ENCODE measurements at places on chromosomes 11 and 22. TPM values are rescaled to one million over a fixed set of nuclear protein-coding genes. Genes with fewer than 3 reads are reported as not detected.

GRCh38 chr11:90223248-90223585 is 368 bp upstream of the CHORDC1 start:
- H3K4me3 ChIP-seq, result peak overlapping the region; percentile 78
- no peak for DNase-seq
- peaks cover 18% of the 10 kb centered on the region for H3K4me1 ChIP-seq
- H3K27ac ChIP-seq, result peak overlapping the region; percentile 93
- H3K27me3 ChIP-seq, result no peaks in the 10 kb centered on the region

DNA sequence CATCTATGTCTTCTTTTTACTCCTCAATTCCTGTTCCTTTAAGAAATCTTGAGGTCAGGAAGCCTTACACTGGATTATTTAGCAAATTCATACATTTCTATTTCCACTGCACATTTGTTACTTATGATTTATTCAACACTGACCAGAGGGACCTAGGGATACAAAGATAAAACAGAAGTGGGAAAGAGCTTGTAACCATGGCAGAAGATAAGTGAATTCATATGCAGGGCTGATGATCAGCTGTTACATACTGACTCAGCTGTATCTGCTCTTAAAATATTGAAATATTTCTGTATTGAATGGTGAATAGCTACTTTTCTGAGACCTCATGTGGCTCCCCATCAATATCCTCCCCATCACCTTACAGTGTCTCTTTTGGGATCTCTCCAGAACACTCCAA is 25.2 kb downstream of the HORMAD2 start:
- H3K4me3 ChIP-seq, result no peak overlapping the region
- no peak overlapping the region for H3K27ac ChIP-seq
- H3K4me1 ChIP-seq, result no peaks in the 10 kb centered on the region
- no peak for DNase-seq
- peaks cover 2% of the 10 kb centered on the region for H3K27me3 ChIP-seq
- no peaks in the 10 kb centered on the region for H3K36me3 ChIP-seq

DNA sequence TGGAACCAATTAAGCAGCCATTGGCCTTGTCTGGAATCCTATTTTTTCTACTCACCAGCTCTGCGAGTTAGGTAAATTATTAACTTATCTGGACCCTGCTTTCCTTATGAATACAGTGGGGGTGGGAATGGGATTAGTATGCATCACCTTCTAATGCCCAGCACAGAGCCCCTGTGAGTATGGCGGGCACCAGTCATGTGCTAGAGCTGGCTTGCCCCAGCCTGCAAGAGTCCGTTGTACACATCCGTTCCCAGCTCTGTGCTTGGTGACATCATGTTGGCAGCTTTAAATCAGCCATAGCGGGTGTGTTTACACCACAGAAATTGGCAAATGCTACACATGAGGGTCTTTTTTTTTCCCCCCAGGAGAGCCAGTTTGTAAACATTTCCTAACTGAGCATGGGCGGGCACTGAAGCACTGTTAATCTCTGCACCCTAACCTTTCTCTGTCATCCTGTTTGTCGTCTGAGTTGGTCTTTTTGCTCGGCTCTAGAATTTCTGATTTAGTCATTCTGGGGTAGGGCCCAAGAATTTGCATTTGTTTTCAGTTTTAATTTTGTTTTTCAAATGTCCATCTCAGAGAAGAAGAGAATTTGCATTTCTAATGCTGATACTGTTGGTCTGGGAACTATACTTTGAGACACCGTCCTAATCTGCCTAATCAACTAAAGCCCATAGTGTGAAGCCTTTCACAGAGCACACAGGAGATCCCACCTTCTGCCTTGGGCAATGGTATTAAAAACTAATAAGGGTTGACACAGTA is 130.3 kb upstream of the TBCEL start:
- no peak overlapping the region for H3K4me3 ChIP-seq
- H3K4me1 ChIP-seq, result no peaks in the 10 kb centered on the region
- no peak for DNase-seq
- H3K27me3 ChIP-seq, result no peaks in the 10 kb centered on the region

DNA sequence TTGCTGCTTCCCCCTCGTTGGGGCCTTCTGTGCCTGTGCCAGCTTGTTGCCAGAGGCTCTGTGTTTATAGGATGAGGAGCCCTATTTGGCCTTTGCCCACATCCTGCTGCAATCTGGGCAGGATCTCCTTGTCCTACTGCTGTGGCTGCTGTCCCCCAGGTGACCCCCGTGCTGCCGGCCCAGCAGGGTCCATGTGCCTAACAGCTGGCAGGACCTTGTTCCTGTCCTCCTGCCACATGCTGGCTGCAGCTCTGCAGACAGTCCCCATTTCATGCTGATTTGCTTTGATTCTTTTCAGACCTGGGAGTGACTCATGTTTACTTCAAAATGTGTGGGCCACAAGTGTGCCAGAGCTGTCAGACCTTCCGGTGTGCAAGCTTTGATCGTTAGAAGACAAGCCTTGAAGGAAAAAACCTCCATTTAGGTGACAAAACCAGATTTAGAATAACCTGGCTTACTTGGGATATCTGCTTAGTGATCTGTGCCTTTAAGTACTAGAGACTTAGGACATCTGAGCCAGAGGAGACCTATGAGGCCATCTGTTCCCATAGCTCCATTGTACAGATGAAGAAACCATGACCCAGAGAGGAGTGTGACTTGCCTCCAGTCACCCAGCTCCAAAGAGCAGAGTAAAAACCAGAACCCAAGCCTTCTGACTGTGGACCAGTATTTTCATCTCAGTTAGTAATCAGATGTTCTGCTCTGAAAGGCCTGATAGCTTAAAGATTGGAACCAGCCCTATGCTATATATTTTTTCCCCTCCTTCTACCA is 11.1 kb downstream of the NAV2 start:
- DNase-seq, result peak; percentile 22
- no peak overlapping the region for H3K4me3 ChIP-seq
- peaks cover 15% of the 10 kb centered on the region for H3K4me1 ChIP-seq
- H3K27me3 ChIP-seq, result no peaks in the 10 kb centered on the region
- peak overlapping the region; percentile 22 for H3K27ac ChIP-seq

GRCh38 chr11:3955299-3955665 is 99.8 kb downstream of the STIM1 start:
- no peak for DNase-seq
- H3K4me1 ChIP-seq, result peaks cover 4% of the 10 kb centered on the region
- no peak overlapping the region for H3K27ac ChIP-seq

DNA sequence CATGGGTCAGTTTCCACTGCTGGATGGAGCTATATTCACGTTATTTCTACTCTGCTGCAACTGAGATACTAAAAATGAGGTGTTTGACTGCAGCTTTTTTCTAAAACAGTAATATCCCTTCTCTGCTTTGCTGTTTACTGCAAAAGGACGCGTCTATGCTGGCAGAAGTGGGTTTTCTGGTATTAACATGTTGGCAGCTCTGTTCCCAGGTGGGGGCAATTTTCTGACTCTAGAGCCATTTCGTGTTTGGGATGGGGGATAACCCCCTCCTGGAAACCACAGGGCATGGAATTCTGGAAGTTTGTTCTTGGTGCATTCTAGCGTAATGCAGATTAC is 4.9 kb downstream of the GRK2 start:
- peaks cover 26% of the 10 kb centered on the region for H3K4me1 ChIP-seq
- H3K27ac ChIP-seq, result no peak overlapping the region
- DNase-seq, result no peak
- no peak overlapping the region for H3K4me3 ChIP-seq
- H3K27me3 ChIP-seq, result no peaks in the 10 kb centered on the region

DNA sequence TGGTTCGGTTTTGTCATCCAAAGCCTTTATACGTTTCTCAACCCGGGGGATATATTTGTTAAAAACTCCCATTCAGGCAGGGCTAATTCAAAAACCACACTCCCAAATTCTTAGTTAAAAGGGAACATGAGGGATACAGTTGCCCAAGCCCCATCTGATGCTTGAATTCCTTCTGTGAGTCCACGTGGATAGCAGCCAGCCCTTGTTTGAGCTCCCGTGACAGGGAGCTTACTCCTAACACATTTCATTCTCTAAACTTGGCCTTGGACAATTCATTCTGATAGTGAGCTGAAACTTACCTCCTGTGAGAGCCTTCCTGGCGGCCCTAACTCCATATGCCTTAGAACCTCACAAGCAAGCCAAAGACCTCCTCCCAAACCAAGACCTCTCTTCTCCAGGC is 357.5 kb downstream of the TENM4 start:
- H3K36me3 ChIP-seq, result no peaks in the 10 kb centered on the region
- no peaks in the 10 kb centered on the region for H3K27me3 ChIP-seq
- peaks cover 24% of the 10 kb centered on the region for H3K4me1 ChIP-seq
- H3K4me3 ChIP-seq, result no peak overlapping the region
- DNase-seq, result no peak

GRCh38 chr11:133844217-133844616 is 1.1 kb downstream of the SPATA19 start:
- H3K27ac ChIP-seq, result no peak overlapping the region
- H3K27me3 ChIP-seq, result no peaks in the 10 kb centered on the region
- H3K4me3 ChIP-seq, result no peak overlapping the region
- H3K36me3 ChIP-seq, result no peaks in the 10 kb centered on the region
- no peaks in the 10 kb centered on the region for H3K4me1 ChIP-seq

- no peak overlapping the region for H3K27ac ChIP-seq
- H3K4me3 ChIP-seq, result no peak overlapping the region
- H3K4me1 ChIP-seq, result peaks cover 9% of the 10 kb centered on the region
- no peaks in the 10 kb centered on the region for H3K36me3 ChIP-seq
- H3K27me3 ChIP-seq, result no peaks in the 10 kb centered on the region
Observed at GRCh38 chr11:11857769-11858168, 16.0 kb downstream of the USP47 start.

DNA sequence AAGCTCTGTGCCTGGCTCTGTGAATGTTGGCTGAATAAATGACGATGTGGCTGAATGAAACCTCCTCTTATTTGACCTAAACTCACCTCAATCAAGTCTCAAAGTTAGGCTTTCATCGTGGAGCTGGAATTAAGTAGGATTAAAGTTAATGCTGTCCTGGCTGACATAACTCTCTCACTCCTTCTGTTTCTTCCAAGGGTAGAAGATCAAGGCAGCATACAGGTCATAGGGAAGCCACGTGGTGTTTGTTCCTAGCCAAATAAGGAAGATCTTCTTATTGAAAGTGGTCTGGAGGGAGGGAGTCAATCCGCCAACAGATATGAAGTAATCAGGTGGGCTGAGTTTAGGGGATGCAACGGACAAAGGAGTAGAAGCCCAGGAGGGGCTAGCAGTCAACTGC is 59.5 kb downstream of the TRIM29 start:
- no peaks in the 10 kb centered on the region for H3K36me3 ChIP-seq
- no peaks in the 10 kb centered on the region for H3K4me1 ChIP-seq
- H3K27me3 ChIP-seq, result no peaks in the 10 kb centered on the region
- DNase-seq, result no peak
- no peak overlapping the region for H3K4me3 ChIP-seq
- no peak overlapping the region for H3K27ac ChIP-seq

DNA sequence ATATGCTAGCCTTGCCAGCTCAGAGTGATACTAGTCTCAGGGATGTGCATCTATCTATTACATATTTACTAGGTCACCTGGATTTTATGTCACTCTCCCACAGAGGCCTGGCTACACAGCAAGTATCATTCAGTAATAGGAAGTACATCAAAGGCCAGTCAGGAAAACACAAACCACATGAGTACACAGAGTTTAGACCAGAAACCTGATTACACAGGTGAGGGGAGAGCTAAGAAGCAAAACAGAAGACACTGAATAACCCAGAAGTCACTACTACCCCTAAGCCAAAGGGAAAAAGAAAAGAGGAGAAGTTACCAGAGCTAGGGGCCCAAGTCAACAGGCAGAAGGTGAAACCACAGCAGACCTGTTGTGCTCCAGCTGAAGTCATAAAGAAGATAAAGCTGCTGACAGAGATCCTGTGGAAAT is 13.3 kb downstream of the LPXN start:
- H3K27me3 ChIP-seq, result no peaks in the 10 kb centered on the region
- no peaks in the 10 kb centered on the region for H3K36me3 ChIP-seq
- H3K27ac ChIP-seq, result peak overlapping the region; percentile 89
- H3K4me3 ChIP-seq, result no peak overlapping the region
- DNase-seq, result peak; percentile 24
- peaks cover 10% of the 10 kb centered on the region for H3K4me1 ChIP-seq

GRCh38 chr11:78987748-78988147 is 413.1 kb upstream of the NARS2 start:
- no peak overlapping the region for H3K4me3 ChIP-seq
- no peak overlapping the region for H3K27ac ChIP-seq
- H3K36me3 ChIP-seq, result no peaks in the 10 kb centered on the region

DNA sequence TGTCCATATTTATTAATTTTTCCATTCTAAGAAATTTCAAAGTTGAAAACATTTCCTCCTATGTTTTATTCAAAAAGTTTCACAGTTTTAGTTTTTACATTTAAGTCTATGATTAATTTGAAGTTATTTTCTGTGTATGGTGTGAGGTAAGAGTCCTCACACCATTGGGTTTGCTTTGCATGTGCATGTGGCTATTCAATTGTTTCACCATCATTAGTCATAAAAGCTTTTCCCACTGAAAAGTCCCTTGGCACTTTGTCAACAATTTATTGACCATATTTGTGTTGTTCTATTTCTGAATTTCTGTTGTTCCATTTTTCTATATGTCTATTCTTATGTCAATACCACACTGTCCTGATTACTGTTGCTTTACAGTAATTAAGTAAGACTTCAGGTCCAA is 186.5 kb downstream of the KIF18A start:
- no peak overlapping the region for H3K27ac ChIP-seq
- H3K27me3 ChIP-seq, result no peaks in the 10 kb centered on the region
- no peaks in the 10 kb centered on the region for H3K36me3 ChIP-seq
- no peaks in the 10 kb centered on the region for H3K4me1 ChIP-seq
- no peak for DNase-seq

GRCh38 chr11:279040-279965 is 1.1 kb downstream of the NLRP6 start:
- H3K27me3 ChIP-seq, result no peaks in the 10 kb centered on the region
- no peaks in the 10 kb centered on the region for H3K4me1 ChIP-seq
- H3K4me3 ChIP-seq, result no peak overlapping the region
- H3K36me3 ChIP-seq, result no peaks in the 10 kb centered on the region

- DNase-seq, result no peak
- H3K4me1 ChIP-seq, result peaks cover 10% of the 10 kb centered on the region
- H3K27ac ChIP-seq, result no peak overlapping the region
- H3K4me3 ChIP-seq, result no peak overlapping the region
Observed at GRCh38 chr11:33887886-33888285, 4.0 kb downstream of the LMO2 start.

GRCh38 chr11:128294001-128294670 is 293.2 kb downstream of the ETS1 start:
- no peak overlapping the region for H3K4me3 ChIP-seq
- no peaks in the 10 kb centered on the region for H3K36me3 ChIP-seq
- H3K27me3 ChIP-seq, result no peaks in the 10 kb centered on the region
- peaks cover 40% of the 10 kb centered on the region for H3K4me1 ChIP-seq
- no peak for DNase-seq

- H3K27ac ChIP-seq, result no peak overlapping the region
- no peaks in the 10 kb centered on the region for H3K4me1 ChIP-seq
- no peak overlapping the region for H3K4me3 ChIP-seq
- H3K36me3 ChIP-seq, result no peaks in the 10 kb centered on the region
- H3K27me3 ChIP-seq, result peaks cover 12% of the 10 kb centered on the region
Observed at GRCh38 chr11:119518746-119519730, 96.1 kb upstream of the THY1 start.

- H3K4me1 ChIP-seq, result no peaks in the 10 kb centered on the region
- no peak overlapping the region for H3K27ac ChIP-seq
- H3K27me3 ChIP-seq, result no peaks in the 10 kb centered on the region
- no peak for DNase-seq
Observed at GRCh38 chr22:22938672-22939587, 51.3 kb downstream of the IGLL5 start.

CACNA1I gene
- 0.17 TPM for total RNA-seq

PIM3 gene
- total RNA-seq, result 71.8 TPM

OR4B1 gene
- not detected for total RNA-seq

OR51T1 gene
- total RNA-seq, result not detected

CPT1A gene
- 24.8 TPM for total RNA-seq

TMA7B gene
- total RNA-seq, result not detected

FAM180B gene
- total RNA-seq, result 0.50 TPM
